ENCODE measurements at places on chromosomes 12 and 14.

DNA sequence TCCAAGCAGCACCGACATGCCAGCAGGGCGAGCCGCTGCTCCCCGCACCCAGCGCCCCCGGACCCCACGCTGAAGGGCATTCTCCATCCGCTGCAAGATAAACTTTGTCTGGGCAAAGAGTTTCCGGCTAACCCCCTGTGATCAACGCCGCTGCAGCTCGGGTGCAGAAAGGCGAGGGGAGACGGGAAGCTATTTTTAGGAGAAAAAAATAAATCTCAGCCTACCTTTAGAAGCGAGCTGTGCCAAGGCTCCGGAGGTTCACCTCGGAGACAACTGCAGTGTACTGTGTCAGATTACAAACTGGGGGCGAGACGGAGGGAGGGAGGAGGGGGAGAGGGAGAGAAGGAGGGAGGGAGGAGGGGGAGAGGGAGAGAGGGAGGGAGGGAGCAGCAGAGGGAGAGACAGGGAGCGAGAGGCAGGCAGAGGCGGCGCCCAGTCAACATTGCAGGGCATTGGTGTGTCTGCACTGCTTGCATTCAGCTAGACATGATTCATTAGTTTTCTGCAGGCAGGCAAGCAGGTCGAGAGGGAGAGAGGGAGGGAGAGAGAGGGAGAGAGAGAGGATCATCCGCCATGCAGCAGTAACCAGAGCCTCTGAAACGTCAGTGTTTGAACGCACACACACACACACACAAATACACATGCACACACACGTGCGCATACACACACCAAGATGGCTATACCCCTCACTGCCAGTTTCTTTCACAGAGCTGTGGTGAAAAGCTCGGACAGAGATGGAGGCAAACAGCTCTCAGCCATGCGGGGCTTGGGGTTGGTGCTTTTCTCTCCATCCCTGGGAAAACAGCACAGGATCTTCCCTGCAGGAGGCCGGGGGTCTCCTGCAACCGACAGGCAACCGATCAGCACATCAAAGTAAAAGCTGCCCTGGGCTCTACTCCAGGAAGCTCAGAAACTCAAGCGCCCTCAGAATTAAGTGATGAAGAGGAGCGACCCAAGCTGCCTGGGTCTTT lies at the start of gene RIMBP2:
TSS of gene RIMBP2 (minus strand) at position 302 of the 971 bp plus-strand sequence. CDS start 237,286 bp downstream, outside the sequence.
- DNase-seq: peak; percentile 65

- DNase-seq: no peak
Measured at GRCh38 chr14:71524320-71524982, 407.8 kb upstream of the RGS6 start.

DNA sequence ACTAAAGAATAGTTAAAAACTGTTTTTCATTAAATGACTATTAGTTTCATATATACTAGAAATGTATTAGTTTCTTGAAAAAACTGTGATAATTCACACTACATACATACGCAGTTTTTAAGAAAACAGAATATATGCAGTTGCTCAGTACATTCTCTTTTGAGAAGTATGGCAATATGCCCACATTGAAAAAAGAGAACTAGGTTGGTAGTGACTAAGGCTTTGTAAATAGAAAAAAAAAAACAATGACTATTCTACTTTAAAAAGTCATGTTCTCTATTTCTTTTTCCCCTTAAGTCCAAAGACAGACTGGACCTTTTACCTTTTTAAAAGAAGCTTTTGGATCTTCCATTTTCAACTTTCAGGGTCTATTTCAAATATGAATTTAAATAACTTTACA lies 25.0 kb downstream of the SNX6 start:
- DNase-seq: no peak

GRCh38 chr12:89479982-89480381 lies 44.6 kb downstream of the GALNT4 start:
- no peak for DNase-seq

DNA sequence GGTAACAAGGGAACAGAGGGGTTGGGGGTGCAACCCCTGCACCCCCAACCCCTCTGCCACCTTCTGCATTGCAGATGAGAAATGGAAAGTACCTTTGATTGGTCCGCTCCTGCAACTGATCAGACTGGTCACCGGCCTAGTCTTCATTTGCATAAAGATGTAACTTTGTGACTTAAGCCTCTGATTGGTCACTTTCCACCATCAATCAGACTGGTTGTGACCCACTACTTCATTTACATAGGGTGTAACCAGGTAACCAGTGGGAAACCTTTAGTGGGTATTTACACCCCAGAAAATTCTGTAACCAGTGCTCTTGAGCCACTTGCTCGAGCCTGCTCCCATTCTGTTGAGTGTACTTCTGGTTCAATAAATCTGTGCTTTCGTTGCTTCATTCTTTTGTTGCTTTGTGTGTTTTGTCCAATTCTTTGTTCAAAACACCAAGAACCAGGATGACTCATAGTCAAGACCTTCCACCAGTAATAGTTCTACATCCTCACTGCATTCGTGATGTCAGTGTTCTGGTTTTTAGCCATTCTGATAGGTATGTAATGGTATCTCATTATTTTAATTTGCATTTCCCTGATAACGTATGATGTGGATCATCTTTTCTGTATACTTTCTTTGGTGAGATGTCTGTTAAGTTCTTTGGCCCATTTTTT lies 30.8 kb downstream of the LEMD3 start:
- no peak for DNase-seq

Measured in glutamatergic neuron (in vitro differentiated cells).